Ecto neural progenitor cell (in vitro differentiated cells): ENCODE measurements at places on chromosomes 12 and 14.

DNA sequence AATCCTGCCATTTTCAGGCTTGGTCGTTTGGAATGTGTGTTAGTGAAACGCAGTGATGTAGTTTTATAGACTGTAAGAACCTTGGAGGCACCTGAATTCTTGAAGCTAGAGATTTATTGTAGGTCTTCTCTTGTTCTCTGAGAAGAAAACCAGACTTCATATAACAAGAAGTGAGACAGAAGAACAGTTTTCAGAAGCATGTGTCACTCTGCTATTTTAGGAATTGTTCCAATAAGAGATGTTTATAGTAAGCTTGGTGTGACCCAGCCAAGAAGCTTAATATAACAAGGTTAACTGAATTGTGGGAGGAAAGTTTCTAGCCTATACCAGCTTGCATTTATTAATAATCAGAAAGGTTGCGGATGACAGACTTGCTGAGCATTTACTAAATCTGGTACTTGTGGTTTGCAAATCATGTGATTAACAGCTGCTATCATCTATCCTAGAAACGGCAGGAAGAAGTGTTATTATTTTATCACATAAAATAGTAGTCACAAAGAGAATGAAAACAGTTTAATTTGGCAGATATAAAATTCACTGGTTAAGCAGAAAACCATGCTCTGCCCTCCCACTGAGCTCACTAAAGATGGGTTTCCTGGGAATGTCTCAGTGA is 49.2 kb upstream of the BCAT1 start:
- no peak for DNase-seq

GRCh38 chr14:57512220-57512619 is 18.6 kb upstream of the CCDC198 start:
- no peak for DNase-seq

GRCh38 chr12:131810726-131811125 is 17.5 kb upstream of the MMP17 start:
- DNase-seq = no peak

DNA sequence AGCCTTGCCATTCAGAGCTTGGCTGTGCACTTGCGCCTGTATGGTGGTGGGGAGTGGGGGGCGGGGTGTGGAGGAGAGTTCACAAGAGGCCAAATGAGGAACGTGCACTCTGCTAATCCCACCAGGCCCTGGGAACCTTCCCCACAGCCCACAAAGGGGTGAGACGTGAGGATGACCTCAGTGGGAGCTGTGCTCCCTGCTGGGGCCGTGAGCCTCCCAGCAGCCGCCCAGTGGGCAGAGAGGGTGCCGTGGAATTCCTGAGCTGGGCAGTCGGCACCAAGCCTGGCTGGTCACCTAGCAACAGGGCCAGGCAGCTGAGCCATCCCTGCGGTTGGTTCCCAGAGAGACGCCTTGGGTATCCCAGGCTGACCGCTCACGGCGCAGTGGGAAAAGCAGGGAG is 53.7 kb downstream of the CCNK start:
- DNase-seq = peak; percentile 76

GRCh38 chr12:52992699-52993557 is 13.3 kb upstream of the EIF4B start:
- DNase-seq = no peak

DNA sequence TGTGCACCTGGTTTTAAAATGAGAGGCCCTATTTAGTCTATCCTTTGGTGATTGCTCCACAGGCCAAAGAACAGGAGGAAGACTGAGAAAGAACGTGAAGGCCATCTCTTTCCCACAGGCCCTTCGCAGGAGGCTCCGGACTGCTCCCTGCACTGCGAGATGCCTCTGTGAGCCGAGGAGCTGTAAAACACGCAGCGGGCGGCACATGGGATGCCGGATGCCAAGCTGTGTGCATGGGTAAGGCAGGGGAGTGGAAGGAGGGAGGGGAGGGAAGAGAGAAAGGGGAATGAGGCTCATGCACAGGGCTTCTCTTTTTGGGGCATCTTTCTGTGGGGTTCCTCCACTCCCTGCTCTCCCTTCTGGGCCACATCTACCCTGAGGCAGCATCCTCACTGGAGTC is 61.6 kb downstream of the SPTB start:
- no peak for DNase-seq

- DNase-seq = no peak
Observed at GRCh38 chr14:49999146-49999761, 106.4 kb downstream of the ARF6 start.

- DNase-seq = no peak
Observed at GRCh38 chr14:76376409-76376877, 506 bp downstream of the ESRRB start.

- DNase-seq = no peak
Observed at GRCh38 chr14:63686926-63687325, 40.9 kb downstream of the SGPP1 start.

GRCh38 chr12:71128191-71128788 is 29.5 kb downstream of the TSPAN8 start:
- DNase-seq = no peak

DNA sequence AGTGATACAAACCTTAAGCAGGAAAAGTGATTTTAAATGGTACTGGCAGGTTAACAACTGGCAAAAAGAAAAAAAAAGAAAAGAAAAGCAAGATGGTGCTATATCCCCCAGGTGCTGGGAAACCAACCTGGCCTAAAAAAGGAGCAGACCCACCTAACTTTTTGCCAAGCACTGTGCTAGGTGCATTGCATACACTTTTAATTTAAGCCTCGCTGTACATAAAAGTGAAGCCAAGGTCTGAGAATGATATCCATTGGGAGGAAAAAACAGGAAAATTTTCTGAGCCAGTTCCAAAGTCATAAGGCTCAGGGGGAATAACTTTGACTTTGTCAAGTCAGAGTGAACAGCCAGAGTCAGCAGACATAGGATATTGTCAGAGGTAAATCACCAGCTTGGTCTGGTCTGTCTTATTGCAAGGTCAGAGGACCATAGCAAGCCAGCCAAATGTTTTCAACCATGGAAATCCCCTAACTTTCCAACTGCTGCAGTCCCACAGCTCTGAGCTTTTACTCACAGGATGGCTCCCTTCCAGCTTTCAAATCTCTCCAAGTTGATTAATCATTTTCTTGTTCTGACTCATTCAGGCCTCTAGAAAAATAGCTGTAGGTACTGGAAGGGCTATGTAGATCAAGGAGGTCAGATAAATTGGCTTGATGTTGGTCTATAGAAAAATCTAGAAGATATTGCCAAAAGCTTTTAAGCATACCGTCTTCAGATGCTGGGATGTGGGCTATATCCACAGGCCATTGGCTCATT is 412.9 kb downstream of the RAD51B start:
- no peak for DNase-seq

DNA sequence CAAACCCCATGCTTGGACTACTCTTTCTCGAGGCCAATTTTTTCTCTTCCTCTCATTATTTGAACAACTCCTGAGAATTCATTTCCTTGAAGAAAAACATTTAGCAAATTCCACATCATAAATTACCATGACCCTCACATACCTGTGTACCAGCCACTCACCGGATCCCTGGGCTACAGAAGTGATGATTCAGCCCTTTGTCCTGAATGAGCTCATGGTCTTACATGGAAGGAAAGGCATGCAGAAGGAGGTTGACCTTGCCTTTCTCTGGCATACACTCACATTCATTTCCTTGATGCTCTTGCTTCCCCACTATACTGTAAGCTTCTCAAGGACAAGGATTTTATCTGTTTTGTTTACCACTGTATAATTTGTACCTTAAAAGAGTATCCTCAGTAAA is 191.5 kb downstream of the SLC5A8 start:
- DNase-seq = no peak

- no peak for DNase-seq
Observed at GRCh38 chr14:72524295-72524629, 369.6 kb downstream of the DPF3 start.

DNA sequence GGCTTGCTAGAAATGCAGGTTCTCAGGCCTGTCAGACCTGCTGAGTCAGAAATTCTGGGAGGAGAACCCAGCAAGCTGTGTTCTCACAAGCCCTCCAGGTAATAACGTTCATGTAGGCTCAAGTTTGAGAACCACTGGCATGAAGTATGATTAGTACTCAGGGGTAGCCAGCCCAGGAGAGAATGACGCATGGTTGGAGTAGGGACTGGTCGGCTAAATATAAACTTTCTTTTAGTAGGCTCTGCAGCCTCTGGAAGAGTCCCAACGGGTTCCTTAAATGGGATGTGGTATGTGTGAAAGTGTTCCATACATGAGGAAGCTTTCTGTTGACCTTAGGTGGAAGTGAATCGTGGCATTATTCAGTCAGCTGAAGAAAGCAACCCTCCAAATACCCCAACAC is 209.3 kb downstream of the SLC41A2 start:
- no peak for DNase-seq

GRCh38 chr14:89504602-89505313 is 87.7 kb upstream of the FOXN3 start:
- no peak for DNase-seq

DNA sequence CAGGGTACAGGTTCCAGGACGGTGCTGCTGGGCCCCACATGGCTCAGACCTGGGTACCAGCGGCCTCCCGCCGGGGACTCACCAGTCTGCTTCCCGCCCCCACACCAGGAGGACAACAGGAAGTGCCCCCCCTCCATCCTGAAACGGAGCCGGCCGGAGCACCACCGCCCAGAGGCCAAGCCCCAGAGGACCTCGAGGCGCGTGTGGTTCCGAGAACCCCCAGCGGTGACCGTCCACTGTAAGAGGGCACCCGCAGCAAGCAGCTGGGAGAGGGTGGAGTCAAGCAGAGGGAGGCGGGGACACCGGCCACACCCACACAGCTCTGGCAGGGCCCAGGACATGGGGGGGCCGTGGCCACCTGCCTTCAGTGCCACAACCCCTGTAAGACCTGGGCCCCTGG is 8.1 kb downstream of the C14orf180 start:
- no peak for DNase-seq

DNA sequence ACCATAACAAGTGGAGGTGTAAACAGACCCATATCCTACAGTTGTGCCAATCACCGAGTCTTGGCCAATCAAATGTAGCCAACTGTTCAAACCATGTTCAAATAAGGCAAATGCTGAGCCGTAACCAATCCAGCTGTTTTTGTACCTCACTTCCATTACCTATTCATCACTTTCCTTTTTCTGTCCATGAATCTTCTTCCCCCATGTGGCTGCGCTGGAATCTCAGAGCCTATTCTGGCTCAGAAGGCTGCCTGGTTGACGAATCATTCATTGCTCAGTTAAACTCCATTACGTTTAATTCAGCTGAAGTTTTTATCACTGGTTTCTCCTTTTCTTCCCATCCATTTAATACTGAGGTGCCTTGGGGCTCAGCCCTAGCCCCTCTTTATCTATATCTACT is 71.1 kb downstream of the TBC1D30 start:
- DNase-seq = no peak

- no peak for DNase-seq
Observed at GRCh38 chr12:74259199-74259598, 278.4 kb upstream of the ATXN7L3B start.

GRCh38 chr14:102610968-102611811 is 18.7 kb downstream of the RCOR1 start:
- DNase-seq = no peak

GRCh38 chr12:109744986-109745942 is 31.6 kb downstream of the FAM222A start:
- no peak for DNase-seq

DNA sequence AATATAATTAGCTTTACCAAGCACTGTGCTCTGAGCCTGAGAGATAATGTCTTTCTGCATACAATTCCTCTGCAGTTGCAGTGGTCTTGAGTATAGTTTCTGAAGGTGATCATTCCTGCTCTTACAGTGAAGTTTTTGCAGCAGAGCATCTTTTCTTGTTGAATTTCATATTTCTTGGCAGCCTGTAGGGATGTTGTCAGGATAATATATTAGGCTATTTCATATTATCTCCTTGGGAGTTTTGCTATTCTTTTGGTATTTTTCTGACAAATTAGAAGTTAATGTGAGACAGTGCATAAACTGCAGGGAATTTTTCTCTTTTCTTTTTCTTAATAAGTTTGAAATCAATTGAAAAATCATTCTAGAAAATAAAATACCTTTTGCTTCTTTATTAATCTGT is 1502.6 kb upstream of the FLRT2 start:
- no peak for DNase-seq

- DNase-seq = no peak
Observed at GRCh38 chr12:113226696-113227568, 5.7 kb downstream of the TPCN1 start.

- DNase-seq = no peak
Observed at GRCh38 chr14:32339188-32339587, 10.1 kb downstream of the AKAP6 start.

- no peak for DNase-seq
Observed at GRCh38 chr14:77197988-77198387, 16.4 kb downstream of the TMEM63C start.

- DNase-seq = no peak
Observed at GRCh38 chr12:65879878-65880277, 55.6 kb downstream of the HMGA2 start.

DNA sequence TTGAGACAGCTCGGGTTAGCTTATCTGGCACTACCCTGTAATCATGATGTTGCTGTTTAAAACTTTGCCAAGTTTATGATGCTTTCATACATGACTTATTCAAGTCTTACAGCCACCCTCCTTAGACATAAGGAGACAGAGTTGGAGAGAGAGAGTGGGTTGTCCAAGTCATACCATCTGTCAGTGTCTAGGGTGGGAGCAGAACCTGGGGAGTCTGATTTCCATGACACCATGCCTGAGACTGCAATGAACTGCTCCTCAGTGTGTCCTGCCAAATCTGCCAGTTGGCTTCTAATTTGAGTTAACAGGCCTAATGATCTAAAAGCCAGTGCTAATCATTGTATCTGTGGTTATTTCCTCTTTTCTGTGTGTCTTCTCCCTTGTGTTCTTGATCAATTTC is 43.7 kb upstream of the PHC1 start:
- no peak for DNase-seq

- no peak for DNase-seq
Observed at GRCh38 chr12:47403681-47404080, 302.1 kb downstream of the RPAP3 start.

GRCh38 chr12:129863938-129864337 is 39.9 kb downstream of the TMEM132D start:
- DNase-seq = no peak

- no peak for DNase-seq
Observed at GRCh38 chr14:31559939-31560338, 1.3 kb upstream of the NUBPL start.

GRCh38 chr12:89179983-89180382 is 172.3 kb downstream of the DUSP6 start:
- DNase-seq = no peak

DNA sequence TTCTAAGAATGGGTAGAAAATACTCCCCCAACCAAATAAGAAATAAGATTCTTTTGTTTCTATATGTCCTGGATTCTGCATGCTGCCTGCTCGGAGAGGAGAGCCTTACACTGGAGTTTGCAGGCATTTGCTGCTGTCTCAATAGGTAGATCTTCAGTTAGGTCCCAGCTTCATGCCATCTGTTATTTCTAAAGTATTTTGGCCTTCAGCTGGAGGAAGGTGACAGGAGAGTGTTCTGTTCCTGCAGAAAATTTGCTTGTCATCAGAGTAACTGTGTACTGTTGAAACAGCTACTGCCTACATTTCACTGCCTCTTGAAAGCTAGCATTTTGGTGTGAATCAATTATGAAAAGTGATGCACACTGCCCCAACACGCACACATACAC is 966.9 kb downstream of the NRXN3 start:
- DNase-seq = no peak
